Kidney (tissue), 22 donors: ENCODE measurements at places on chromosomes 11 and 22.

DNA sequence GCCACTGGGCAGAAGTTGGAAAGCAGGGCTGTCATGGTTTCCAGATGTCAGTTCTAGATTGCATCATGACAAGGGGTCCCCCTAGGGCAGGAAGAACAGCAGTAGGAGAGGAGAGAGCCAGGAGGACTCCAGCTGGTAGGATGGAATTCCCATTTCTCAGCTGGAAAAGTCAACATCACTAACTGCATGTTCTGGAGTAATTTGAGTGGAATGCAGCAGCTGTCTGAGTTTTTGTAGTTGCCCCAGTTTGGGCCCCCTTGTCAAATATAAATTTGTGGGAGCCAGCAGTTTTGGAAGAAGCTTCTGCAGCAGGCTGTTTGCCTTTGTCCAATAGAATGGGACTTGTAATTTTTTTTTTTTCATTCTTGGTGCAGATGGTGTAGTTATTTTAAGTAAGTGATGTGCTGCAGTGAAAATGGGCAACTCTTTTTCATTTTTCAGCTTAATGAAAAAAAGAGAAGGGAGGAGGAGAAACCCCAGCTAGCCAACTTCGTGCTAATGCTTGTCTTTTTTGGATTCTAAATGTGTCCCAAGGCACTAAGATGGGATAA lies 86.9 kb downstream of the LDLRAD3 start:
- no peak for DNase-seq

DNA sequence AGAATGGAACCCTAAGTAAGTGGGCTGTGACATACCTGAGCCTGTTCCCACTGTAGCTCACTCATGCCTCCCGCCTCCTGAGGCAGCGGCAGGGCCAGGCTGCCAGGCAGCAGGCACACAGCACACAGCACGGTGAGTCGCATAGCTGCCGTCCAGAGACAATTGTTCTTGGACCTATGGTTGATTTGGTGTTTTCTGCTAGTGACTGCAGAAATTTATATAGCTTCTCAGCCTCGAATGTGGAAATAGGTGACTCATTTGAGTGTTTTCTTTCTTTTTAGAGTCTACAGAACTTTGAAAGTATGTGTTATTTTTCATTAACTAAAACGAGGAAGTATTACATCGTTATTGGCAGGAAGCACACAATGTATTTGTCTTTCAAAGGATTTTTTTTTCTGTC lies at the start of gene MMP7:
MMP7 (minus strand) TSS at position 190 of the 400 bp plus-strand sequence; CDS start at position 143, 47 bp downstream.
- DNase-seq, result peak; percentile 24

- DNase-seq, result no peak
Observed at GRCh38 chr11:23569547-23569946, 709.3 kb upstream of the CCDC179 start.

DNA sequence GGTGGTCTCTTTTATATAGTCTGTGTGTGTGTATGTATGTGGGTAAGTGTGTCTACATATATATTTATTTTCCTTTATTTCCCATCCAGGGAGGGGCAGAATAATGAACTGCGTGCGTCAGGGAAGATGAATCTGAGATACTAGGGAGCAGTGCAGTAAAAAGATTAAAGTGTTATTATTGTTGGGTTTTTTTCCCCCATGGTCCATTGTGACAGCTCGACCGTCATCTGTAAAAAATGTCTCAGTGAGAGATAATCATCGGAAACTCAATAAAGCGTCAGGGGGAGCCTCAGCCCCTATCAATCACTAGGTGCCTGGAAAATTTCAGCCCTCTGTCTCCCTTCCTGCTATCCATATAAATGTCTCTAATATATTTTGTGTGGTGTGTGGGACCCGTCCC lies 64.6 kb downstream of the CLPB start:
- no peak for DNase-seq

DNA sequence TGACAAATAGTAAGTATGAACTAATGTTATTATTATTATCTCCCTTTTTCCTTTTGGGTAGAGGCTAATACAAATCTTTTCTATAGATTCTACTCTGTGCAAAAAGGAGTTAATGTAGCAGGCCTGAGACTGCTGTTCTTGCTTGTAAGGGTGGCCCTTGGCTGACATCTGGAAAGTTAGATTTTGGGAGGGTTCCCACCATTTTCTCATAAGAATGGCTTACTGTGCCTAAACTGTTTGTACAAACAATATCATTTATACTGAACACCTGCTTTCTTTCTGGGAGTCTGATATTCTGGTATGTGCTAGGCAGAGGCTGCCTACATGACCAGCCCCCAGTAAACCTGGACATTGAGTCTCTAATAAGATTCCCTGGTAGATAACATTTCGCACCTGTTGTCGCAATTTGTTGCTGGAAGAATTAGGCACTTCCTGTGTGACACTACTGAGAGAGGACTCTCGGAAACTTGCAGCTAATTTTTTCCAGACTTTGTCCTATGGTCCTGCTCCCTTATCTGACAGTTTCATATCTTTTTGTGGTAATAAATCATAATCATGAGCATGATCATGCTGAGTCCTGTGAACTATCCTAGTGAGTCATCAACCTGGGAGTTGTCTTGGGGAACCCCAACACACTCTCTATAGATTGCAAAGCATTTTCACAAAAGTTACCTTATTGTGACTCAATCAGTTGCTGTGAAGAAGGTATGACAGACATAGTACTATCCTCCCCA lies 257.7 kb upstream of the CCDC90B start:
- no peak for DNase-seq

DNA sequence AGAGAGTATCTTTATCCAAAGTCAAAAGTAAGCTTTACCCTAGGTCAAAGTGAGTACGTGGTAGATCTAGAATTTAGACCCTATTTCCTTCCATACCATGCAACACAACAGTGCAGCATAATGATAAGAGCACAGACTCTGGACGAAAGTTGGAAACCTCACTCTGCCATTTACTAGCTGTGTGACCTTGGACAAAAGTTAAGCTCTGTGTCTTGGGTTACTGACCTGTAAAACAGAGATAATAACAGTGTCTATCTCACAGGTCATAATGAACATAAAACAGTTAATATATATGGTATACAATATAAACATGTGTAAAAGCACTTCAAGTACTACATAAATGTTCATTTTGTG lies 13.6 kb upstream of the CHRNA10 start:
- no peak for DNase-seq

DNA sequence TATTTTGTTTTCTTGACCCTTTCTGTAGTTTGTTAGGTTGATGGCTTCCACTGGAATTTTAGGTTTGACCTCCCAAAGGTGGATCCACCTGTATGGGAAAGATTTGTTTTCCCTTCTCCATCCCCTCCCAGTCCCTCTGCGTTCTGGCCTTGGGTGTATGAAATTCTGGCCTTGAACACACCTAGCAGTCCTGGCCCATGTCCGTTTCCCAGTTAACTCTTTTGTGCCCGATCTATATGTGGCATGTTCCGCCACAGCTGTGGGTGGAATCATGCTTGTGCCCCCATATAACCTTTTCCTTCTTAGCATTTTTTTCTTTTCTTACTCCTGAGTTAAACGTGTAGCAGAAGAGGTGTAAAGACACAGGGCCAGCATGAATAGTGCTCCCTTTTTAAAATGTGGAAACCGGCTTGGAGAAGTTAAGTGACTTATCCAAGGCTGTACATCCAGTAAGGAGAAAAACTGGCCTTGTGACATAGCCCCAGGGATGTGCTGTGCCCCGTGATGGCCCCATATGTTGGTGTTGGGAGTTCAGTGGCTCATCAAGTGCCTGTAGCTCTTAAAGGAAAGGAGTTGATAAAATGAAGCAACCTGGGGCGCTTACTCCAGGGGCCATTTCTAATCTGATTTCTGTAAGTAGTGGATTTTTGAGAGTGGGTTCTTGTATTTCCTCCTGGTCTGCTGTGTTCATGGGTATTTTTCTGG lies 39.3 kb downstream of the ZNRF3 start:
- DNase-seq, result no peak

DNA sequence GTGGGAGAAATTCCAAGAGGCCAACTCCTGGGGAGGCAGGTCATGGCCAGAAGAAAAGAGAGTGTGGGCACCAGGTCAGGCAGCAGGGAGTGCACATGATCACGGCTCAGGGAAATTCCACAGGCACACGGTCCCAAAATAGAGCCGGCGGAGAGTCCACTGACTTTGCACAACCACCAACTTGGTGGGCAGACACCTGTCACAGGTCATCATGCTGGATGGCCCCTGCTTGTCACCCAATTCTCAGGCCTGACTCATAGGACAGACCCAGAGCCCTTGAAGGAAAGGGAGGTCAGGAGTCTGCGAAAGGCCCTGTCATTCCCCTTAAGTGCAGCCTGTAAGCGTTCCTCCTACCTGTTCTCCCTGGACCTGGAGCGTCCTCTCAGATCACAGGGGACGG lies 15.8 kb downstream of the APOL2 start:
- no peak for DNase-seq

DNA sequence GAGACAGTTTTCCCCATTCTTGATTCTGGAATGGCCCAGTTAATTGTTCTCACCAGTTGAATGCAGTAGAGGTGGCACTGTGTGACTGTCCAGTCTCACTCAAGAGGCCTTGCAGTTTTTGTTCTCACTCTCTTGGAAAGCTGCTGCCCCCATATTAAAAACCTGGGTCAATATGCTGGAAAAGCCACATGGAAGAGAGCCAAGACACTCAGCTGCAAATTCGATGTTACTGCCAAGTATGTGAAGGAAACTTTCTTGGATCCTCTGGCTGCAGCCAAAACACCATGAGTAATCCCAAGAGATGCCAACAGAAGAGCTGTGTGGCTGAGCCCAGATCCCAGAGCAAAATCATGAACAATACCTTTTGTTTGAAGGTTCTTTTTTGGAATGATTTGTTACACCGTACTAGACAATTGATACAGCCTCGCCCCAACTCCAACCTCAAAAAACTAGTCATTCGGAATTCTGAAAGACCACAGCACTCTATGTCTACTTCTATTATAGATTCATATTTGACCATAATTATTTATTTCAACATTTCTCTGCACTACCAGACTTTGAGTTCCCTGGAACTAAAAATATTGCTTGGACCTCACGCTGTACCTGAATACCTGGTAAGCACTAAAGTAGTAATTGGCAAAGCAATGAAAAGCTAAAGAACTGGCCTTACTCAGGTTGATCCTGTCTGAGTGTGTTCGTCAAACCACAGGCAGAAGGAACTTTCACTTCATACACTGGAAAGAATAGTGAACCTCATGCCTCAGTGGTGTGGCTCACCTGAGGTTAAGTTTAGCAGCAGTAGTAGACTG lies 378.8 kb downstream of the ETS1 start:
- no peak for DNase-seq

GRCh38 chr11:118401880-118402590 lies 629 bp downstream of the ATP5MG start:
- no peak for DNase-seq

GRCh38 chr11:10480026-10480425 lies 25.0 kb downstream of the AMPD3 start:
- no peak for DNase-seq

DNA sequence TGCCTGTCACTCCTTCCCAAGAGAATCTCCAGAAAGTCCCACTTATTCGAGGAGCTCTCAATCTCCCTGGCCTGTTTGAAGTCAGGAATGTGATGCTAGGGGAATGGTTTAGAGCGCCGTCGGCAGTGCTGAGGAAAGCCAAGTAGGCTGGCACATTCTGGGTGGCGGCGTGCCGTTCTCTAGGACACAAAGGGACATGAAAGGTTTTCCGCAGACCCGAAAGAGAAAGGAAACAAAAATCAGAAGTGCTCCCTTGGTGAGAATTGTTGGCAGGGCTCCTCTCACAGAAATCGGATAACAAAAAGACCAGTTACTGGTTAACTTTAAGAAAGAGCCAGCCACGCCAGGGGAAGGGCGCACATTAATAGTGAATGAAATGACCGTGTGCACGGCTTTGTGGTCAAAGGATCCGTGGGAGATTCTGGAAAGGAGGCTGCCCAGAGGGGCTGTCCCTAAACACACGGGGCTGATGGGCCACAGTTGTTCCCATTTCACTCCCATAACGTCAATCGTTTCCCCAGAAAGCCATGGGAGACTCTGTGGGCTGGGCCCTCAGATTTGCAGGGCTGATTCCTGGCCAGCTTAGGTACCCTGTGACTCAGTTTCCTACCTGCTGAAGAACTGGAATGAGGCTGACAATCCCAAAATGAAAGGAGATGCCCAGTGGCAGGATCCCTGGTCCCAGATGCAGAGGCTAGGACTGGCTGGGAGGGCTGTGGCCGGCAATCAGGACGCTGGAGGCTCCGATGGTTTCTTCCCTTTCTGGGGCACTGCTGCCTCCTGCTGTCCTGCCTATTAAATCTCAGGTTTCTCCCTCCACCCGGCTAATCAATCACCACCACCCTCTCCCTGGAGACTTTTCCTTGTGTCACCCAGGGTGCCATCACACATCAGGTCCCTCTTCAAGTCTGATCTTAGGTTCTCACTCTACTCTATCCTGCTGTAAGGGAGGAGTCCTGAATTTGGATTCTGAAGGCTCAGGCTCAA lies 82.3 kb downstream of the RCN1 start:
- DNase-seq, result peak; percentile 76

DNA sequence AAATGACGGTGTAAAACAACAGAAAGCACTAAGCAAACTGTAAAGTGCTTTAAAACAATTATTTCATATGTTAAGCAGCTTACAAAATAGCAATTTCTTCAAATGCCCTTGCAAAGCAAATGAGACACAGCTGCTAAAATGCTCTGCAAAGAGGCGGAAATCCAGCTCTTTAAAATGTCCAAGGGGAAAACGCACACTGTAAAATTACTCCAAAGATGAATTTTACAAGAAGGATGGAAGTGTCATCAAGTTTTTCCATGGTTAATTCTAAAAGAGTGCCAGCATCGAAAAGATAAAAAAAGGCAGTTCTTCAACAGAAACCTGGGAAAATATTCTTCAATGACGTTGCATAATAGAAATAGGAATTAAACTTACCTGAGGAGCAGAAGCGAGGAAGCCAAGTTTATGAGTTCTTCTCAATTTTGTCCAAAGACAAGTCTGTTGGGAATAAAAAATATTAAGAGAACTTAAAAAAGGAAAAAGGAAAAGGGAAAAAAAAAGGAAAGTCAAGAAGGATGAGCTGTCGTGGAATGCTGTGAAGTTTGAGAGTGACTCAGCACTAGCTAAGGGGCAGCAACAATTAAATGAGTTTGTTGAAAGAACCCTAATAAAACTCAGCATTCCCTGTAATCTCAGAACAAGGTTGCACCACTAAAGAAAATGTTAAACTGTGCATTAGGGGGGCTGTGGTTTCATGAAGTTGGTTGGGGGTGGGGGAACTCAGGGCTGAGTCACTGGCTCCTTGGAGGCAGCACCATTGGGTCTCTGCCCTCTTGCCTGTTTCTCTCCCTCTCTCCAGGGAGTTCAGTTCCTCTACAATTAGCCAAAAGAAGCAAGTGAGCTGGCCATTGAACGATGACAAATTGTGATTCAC lies 64.2 kb upstream of the BLID start:
- DNase-seq, result no peak

- DNase-seq, result no peak
Observed at GRCh38 chr11:34318111-34319037, 39.4 kb downstream of the ABTB2 start.

GRCh38 chr22:46504584-46504983 lies 32.8 kb downstream of the CELSR1 start:
- DNase-seq, result no peak
